ENCODE measurements at places on chromosomes 4 and X. TPM values are rescaled to one million over a fixed set of nuclear protein-coding genes. Genes with fewer than 3 reads are reported as not detected.

DNA sequence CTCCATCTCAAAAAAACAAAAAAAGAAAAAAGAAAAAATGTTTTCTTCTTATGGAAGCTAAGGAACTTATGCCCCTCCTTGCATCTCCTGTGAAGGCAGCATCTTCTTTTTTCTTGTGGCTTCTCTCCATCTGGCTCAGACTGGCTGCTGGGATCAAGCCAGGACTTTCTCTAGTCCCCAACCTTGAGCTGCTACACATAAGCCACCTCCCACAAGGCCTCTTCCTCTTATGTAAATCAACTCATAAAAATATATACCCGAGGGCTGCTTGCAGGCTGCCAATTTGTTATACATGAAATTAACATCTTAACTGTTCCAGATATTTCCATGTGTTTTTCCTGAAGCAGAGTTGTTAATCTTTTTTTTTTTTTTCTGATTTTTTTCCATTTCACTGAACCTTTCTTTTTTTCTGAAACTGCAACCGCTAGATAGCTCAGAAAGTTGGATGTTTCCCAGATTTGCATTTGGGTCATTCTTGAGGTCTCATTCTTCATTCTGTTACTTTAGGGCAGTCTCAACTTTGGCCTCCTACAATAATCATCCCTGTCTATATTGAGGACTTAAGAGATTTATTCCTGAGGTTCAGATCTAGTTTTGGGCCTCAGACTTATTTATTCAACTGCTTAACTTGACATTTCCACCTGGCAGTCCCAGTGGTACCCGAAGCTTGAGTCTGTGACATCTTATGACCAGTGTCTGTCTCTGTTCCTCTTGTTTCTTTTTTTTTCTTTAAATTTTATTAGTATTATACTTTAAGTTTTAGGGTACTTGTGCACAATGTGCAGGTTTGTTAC is 10.3 kb downstream of the SNX25 start:
- H3K36me3 ChIP-seq = no peaks in the 10 kb centered on the region
- no peak for DNase-seq
- H3K4me3 ChIP-seq = no peak overlapping the region
- H3K27ac ChIP-seq = no peak overlapping the region

- H3K27me3 ChIP-seq = no peaks in the 10 kb centered on the region
- H3K36me3 ChIP-seq = no peaks in the 10 kb centered on the region
- no peak overlapping the region for H3K4me3 ChIP-seq
- no peak for DNase-seq
Observed at GRCh38 chrX:125298871-125299270, 20.8 kb upstream of the TEX13C start.

DNA sequence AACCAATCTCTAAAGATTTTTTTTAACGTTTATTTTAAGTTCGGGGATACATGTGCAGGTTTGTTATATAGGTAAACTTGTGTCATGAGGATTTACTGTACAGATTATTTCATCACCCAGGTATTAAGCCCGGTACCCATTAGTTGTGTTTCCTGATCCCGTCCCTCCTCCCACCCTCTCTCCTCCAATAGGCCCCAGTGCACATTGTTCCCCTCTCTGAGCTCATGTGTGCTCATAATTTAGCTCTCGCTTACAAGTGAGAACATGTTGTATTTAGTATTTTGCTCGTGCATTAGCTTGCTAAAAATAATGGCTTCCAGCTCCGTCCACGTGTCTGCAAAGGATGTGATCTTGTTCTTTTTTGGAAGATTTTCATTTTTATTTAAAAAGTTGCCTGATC is 2309.4 kb upstream of the AGA start:
- no peaks in the 10 kb centered on the region for H3K36me3 ChIP-seq
- no peak overlapping the region for H3K27ac ChIP-seq
- no peak overlapping the region for H3K4me3 ChIP-seq
- H3K27me3 ChIP-seq = no peaks in the 10 kb centered on the region

- H3K4me3 ChIP-seq = no peak overlapping the region
- no peak for DNase-seq
- no peaks in the 10 kb centered on the region for H3K27me3 ChIP-seq
- no peaks in the 10 kb centered on the region for H3K4me1 ChIP-seq
- no peak overlapping the region for H3K27ac ChIP-seq
Observed at GRCh38 chr4:112057470-112057869, 87.8 kb upstream of the FAM241A start.

DNA sequence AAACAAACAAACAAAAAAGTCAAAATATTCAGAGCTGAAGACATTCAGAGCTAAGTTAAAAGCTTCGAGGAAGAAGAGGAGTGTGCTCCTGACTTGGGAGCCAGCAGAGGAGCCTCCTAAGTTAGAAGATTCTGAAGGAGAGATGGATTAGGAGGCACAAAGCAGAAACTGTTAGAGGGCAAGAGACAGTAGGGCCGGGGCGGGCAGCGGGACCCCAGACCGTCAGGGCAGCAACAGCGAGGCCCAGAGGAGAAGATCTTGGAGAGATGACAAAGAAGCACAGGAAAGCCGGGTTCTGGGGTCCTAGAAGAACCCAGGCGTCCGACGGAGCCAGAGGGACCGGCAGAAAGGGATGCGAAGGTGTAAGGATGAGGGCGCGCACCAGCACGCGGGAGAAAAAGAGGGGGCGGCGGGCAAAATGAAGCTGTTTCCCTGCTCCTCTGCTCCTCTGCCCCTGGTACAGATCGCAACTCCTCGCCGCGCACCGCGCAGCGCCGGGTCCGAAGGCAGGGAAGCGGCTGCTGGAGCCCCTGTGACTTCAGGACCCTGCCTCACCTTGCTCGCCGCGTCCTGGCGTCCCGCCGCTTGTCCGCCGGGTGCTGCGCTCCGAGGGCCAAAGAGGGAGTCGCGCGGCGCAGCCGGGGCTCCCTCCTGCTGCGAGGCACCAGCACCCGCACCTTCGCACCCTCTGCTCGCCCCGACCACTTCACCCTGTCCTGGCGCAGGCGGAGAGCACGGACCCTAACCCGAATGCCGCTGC is 477 bp downstream of the KLHL13 start:
- no peaks in the 10 kb centered on the region for H3K36me3 ChIP-seq
- H3K4me3 ChIP-seq = peak overlapping the region; percentile 72
- H3K27me3 ChIP-seq = no peaks in the 10 kb centered on the region
- H3K4me1 ChIP-seq = peaks cover 7% of the 10 kb centered on the region
- H3K27ac ChIP-seq = no peak overlapping the region

- no peaks in the 10 kb centered on the region for H3K4me1 ChIP-seq
- H3K4me3 ChIP-seq = no peak overlapping the region
- H3K27me3 ChIP-seq = no peaks in the 10 kb centered on the region
- H3K36me3 ChIP-seq = no peaks in the 10 kb centered on the region
- DNase-seq = no peak
- no peak overlapping the region for H3K27ac ChIP-seq
Observed at GRCh38 chrX:39564751-39565150, 533.0 kb downstream of the BCOR start.

DNA sequence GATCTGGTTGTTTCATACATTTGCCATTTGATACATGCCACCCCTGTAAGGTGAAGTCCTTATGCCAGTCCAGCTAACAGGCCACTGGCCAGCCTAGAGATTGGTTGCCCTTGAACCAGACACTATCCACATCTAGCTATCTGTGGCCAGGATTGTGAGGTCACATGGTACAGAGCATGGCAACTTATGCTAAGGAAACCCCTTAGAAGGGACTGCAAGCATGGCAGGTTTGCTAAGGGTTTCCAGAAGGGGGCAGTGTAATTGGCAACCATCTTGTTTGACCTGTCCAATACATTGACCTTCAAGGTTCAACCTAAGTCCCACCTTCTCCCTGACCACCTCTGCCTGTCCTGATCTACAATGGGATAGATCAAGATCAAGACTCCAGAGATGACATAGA is 47.5 kb downstream of the SMC1A start:
- DNase-seq = no peak
- no peak overlapping the region for H3K27ac ChIP-seq
- peaks cover 15% of the 10 kb centered on the region for H3K36me3 ChIP-seq
- H3K4me1 ChIP-seq = no peaks in the 10 kb centered on the region

GRCh38 chr4:153439831-153440230 is 26.3 kb upstream of the TMEM131L start:
- H3K27ac ChIP-seq = no peak overlapping the region
- no peaks in the 10 kb centered on the region for H3K4me1 ChIP-seq
- H3K36me3 ChIP-seq = no peaks in the 10 kb centered on the region
- no peak overlapping the region for H3K4me3 ChIP-seq

DNA sequence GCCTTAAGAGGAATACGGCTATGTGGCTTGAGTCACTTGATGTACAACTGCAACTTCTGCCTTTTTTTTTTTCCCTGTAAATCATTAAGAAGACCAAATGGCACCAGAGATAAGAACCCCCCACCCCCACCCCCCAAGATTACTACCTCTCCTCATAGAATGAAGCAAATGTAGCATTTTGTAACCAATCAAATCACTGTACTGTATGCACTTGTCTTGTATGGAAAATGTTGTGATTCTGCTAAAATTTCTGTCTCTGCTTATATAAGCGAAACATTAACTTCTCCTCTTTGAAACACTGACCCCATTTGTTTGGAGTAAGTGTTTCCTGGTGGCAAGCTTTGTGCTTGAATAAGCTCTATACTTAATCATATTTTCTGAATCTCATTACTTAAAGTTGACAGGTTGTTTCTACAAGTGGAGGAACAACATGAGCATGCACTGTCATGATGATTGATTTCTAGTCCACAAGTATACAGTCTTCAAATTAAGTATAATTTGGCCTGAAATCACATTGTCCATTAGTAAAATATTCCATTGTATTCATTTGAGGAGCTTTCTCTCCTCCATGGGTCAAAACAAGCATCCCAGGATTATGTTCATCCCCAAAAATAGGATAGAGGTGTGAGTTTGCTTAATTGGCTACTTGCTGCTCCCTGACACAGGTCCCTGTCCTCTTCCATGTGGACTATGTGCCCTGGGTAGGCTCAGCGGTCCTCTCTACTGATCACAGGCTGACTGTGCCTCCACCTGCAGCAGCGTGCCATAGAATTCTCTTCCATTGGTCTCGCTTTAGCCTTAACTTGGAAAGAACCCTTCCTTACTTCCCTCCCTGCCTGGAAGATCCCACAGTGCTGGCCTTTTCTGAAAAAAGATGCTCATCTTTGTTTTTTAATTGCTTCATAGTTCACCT is 104.0 kb upstream of the BMP2K start:
- DNase-seq = no peak
- no peak overlapping the region for H3K27ac ChIP-seq
- H3K36me3 ChIP-seq = no peaks in the 10 kb centered on the region
- no peak overlapping the region for H3K4me3 ChIP-seq

DNA sequence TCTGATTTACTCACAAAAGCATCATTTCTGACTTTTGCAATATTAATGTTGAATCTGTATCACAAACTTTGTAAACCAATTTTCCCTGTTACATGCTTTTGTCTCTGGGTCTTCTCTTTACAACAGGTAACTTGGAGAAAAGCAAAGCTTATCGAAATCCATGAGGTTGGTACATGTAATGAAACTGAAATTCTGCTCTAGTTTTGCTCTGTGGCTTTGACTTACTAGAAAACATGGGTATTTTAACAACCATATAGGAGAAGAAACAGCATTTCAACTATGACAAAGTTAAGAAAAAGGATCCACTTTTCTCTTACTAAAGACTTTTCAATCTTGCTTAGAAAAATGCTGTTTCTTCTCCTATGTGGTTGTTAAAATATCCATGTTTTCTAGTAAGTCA is 645.8 kb downstream of the STIM2 start:
- H3K27ac ChIP-seq = no peak overlapping the region
- no peak overlapping the region for H3K4me3 ChIP-seq

DNA sequence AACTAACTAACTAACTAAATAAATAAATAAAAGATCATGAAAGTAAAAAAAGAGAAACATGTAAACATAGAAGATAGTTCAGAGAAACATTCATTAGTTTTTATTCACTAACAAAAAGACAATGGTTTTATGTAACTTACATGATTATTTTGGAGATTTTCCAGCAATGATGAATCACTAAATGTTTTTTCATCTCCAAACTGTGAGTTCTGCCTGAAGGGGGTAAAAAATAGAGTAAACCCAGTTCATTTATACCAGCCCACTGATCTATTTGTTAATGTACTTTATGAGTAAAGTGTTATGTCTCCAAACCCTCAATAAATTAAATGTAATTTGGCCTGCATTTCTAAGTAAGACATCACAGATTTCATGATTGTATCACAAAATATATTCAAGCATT is 101.1 kb downstream of the ATP8A1 start:
- no peak overlapping the region for H3K4me3 ChIP-seq
- H3K36me3 ChIP-seq = no peaks in the 10 kb centered on the region
- DNase-seq = no peak

GRCh38 chrX:130216320-130216719 is 44.6 kb downstream of the RAB33A start:
- no peak for DNase-seq
- H3K4me3 ChIP-seq = no peak overlapping the region
- H3K4me1 ChIP-seq = no peaks in the 10 kb centered on the region
- no peaks in the 10 kb centered on the region for H3K27me3 ChIP-seq

- no peaks in the 10 kb centered on the region for H3K36me3 ChIP-seq
- no peak overlapping the region for H3K27ac ChIP-seq
- DNase-seq = no peak
- H3K4me3 ChIP-seq = no peak overlapping the region
- H3K27me3 ChIP-seq = no peaks in the 10 kb centered on the region
- no peaks in the 10 kb centered on the region for H3K4me1 ChIP-seq
Observed at GRCh38 chr4:170872794-170873193, 783.0 kb upstream of the AADAT start.

DNA sequence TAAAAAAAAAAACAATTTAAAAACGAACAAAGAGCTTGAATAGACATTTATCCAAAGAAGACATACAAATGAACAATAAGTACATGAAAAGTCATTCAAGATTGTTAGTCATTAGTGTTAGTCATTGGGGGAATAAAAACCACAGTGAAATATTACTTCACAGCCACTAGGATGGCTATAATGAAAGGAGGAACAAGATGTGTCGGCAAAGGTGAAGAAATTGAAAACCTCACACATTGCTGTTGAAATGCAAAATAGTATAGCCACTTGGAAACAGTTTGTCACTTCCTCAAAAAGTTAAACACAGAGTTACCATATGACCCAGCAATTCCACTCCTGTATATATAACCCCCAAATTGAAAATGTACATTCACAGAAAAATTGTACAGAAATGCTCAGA is 45.2 kb upstream of the SLC39A8 start:
- no peak overlapping the region for H3K4me3 ChIP-seq
- H3K27me3 ChIP-seq = no peaks in the 10 kb centered on the region
- H3K4me1 ChIP-seq = no peaks in the 10 kb centered on the region
- H3K36me3 ChIP-seq = no peaks in the 10 kb centered on the region
- no peak overlapping the region for H3K27ac ChIP-seq

- H3K36me3 ChIP-seq = no peaks in the 10 kb centered on the region
- H3K27ac ChIP-seq = no peak overlapping the region
- no peak overlapping the region for H3K4me3 ChIP-seq
- peaks cover 2% of the 10 kb centered on the region for H3K4me1 ChIP-seq
- no peak for DNase-seq
- H3K27me3 ChIP-seq = no peaks in the 10 kb centered on the region
Observed at GRCh38 chr4:88012647-88013046, 5.2 kb downstream of the PKD2 start.

- no peak for DNase-seq
- no peaks in the 10 kb centered on the region for H3K36me3 ChIP-seq
- H3K4me1 ChIP-seq = no peaks in the 10 kb centered on the region
Observed at GRCh38 chr4:18582841-18583240, 561.3 kb upstream of the LCORL start.

The CFAP47 gene
- not detected for total RNA-seq

The NAP1L3 gene
- total RNA-seq = 0.84 TPM

The SRPX2 gene
- total RNA-seq = 0.47 TPM

The TEX13D gene
- not detected for total RNA-seq

Data from liver (tissue), 10 donors.